ENCODE measurements at places on chromosomes 3 and 15.
A peak's percentile ranks its signal among the peaks of the same experiment; 100 is the strongest.

- DNase-seq: no peak
Observed at GRCh38 chr15:69601711-69602504, 149.3 kb downstream of the RPLP1 start.

GRCh38 chr3:1942781-1943180, 155.9 kb upstream of the CNTN4 start:
- DNase-seq: no peak

GRCh38 chr3:134377896-134378295, 3.6 kb upstream of the AMOTL2 start:
- DNase-seq: no peak

GRCh38 chr3:178823591-178824246, 247.9 kb downstream of the ZMAT3 start:
- no peak for DNase-seq

- DNase-seq: no peak
Observed at GRCh38 chr15:29070471-29071231, 184.9 kb downstream of the APBA2 start.

GRCh38 chr15:84749111-84749991, 959 bp downstream of the ZNF592 start:
- DNase-seq: peak; percentile 59

DNA sequence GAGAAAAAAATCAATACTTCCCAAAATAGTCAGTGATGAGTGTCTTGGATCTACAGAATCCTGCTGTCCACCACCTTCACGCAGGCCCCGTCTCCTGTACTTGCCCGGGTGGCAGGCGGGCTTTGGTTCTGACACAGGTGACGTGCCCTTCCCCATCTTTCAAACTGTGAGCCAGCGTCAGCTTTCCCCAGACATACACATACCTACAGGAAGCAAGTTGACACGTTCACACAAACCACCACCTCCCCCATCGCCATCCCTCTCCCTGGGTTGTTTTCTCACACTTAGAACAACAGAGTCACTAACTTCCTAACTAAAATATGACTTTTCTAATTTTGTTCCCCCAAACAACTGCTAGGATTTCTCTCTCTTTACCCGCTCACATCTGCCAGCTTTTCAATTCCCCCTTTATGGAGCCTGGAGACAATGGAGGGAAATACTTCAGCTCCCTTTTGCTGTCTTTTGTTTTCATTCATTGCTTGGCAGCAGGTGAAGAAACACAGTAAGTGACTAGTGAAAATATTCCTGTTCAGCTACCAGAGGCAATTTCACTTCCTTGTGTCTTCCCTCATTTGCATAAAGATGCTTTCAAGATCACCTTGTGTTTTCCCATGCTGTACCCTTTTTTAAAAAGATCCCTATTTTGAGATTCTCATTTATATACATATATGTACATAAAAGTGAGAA, 248.3 kb downstream of the SLCO3A1 start:
- DNase-seq: no peak

DNA sequence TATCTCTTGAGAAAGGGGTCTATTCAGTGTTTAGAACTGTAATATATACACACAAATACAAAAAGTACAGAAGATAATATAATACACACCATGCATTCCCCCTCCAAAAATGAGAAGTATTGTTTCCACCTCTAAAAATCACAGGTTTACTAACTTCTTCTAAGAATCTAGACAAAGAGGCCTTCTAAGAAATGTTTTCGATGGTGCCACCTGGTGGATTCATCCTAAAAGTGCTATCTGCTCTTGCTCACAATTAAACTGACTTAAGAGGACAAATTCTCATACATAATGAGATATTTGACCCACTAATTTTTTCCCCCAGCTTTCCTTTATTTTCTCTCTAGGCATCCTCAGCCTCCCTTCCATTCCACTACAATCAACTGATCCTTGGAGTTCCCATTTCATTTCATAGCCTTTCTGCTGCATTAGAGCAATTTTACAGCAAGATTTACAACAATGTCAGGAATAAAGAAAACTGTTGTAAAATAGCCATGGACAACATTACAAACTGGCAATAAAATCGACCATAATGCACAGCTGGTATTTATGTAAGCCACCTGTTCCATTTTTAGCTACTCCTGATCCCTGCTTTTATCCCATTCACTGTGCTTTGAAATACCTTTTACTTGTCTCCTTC, 124.6 kb downstream of the ARRDC4 start:
- DNase-seq: peak; percentile 39

GRCh38 chr15:82649226-82649999, 2.2 kb upstream of the CPEB1 start:
- DNase-seq: no peak

DNA sequence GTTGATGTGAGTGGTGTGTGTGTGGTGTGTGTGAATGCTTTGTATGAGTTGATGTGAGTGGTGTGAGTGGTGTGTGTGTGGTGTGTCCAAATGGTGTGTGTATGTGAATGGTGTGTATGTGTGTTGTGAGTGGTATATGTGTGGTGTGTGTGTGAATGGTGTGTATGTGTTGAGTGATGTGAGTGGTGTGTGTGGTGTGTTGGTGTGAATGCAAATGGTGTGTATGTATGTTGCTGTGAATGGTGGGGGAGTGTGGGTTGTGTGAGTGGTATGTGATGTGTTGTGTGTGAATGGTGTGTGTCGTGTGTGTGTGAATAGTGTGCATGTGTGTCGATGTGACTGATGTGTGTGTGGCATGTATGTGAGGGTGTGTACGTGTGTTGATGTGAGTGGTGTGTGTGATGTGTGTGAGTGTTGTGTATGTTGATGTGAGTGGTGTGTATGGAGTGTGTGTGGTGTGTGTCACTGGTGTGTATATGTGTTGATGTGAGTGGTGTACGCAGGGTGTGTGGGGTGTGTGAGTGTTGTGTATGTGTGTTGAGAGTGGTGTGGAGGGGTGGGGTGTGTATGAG, 40.6 kb downstream of the ARNT2 start:
- DNase-seq: no peak

DNA sequence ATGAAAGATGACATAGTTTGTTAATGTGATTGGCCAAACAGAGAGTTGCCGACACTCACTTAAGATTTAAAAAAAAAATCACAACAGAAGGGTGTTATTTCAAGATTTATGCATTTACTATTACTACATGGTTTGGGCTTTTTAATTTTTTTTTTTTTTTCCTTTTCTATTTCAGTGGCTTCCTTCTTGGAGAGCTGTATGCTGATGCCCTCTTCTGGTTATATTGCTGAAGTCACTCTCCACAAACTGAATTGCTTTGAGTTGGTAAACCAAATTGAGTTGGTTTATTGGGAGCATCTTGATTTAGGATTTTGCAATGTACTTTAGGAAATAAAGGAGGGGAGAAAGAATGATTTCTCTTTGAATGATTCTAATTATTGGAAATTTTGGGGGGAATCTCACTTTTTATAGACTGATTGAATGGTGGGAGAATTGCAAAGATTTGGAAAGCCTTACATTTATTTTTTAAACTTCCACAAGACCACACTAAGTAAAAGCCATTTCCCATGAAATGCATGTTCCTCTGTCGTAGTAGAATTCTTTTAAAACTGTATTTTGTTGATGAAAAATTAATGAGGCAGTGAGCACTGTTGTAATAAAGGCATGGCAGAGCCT, 186.6 kb upstream of the FEZF2 start:
- no peak for DNase-seq

DNA sequence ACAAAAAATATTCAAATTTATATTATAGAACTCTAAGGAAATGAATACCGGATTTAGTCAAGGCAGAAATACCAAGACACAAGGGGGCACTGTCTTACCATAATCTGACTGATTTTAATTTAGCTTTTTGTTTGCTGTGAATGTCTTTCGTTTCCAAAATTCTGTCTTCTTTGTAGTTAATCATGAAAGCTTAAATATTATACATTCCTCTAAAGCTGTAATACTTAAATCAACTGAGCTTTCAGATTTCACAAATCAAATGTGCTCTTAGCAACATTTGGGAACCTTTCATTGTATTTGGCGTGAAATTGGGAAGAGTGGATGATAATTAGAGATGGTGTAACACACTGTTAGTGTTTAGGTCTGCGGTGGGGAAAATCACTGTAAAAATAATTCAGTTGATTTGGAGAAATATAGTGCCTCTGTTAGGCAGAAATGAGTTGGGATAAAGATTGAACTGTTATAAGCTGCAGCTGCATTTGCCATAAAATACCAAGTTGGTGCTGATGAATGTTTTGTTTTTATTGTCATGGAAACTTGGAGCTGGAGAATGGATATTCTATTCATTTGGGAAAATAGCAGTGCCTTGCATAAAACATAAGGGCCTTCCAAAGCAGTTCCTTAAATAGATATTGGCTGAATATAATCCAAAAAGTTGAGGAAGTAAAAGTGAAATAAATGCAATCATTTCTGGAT, 228.2 kb downstream of the TCF12 start:
- DNase-seq: peak; percentile 31

DNA sequence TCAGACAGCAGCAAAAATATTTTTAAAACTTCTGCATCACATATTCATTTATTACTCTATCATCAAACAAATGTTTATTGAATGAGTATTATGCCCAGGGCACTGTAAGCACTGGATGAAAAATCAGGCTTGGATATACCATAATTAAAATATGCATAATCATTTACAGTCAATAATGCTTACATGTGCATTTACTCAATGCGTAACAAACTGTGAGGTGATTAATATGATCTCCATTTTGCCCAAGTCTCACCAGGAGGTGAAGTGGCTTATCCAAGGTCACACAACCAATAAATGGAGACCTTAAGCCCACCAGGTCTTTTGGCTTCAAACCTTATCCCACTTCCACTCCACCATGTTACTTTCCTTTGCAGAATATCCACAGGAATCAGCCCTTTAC, 117.3 kb upstream of the SLC24A5 start:
- no peak for DNase-seq

- no peak for DNase-seq
Observed at GRCh38 chr3:99468918-99469317, 169.5 kb upstream of the COL8A1 start.

GRCh38 chr15:49040151-49040550, 6.1 kb downstream of the SECISBP2L start:
- no peak for DNase-seq

GRCh38 chr3:38454884-38455638, 1.4 kb downstream of the ACVR2B start:
- peak; percentile 30 for DNase-seq

- DNase-seq: no peak
Observed at GRCh38 chr3:30465454-30465853, 140.9 kb upstream of the TGFBR2 start.

DNA sequence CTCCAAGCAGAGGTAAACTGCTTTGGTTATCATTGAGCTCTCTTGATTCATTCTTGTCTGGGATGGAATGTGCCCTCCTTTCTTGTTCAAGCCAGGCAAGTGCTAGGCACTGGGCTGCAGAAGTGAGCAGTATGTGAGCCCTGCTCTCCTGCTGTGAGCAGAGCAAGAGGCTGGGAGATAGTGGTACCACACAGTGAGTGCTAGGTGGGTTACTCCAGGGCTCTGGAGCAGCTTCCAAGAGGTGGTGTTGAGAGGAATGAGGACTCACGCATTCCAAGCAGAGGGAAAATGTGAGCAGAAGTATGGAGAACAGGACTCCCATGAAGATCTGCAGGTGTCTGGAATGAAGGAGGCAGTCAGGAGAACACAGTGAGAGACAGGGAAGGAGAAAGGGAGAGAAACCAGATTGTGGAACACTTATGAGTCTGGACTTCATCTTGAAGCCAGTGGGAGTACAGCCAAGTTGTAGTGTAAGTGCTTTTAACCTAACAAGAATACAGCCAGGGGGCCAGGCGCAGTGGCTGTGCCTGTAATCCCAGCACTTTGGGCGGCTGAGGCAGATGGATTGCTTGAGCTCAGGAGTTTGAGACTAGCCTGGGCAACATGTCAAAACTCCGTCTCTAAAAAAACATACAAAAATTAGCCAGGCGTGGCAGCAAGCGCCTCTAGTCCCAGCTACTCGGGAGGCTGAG, 199.9 kb upstream of the CTDSPL start:
- DNase-seq: no peak

- DNase-seq: no peak
Observed at GRCh38 chr3:16825617-16826204, 59.0 kb upstream of the PLCL2 start.

DNA sequence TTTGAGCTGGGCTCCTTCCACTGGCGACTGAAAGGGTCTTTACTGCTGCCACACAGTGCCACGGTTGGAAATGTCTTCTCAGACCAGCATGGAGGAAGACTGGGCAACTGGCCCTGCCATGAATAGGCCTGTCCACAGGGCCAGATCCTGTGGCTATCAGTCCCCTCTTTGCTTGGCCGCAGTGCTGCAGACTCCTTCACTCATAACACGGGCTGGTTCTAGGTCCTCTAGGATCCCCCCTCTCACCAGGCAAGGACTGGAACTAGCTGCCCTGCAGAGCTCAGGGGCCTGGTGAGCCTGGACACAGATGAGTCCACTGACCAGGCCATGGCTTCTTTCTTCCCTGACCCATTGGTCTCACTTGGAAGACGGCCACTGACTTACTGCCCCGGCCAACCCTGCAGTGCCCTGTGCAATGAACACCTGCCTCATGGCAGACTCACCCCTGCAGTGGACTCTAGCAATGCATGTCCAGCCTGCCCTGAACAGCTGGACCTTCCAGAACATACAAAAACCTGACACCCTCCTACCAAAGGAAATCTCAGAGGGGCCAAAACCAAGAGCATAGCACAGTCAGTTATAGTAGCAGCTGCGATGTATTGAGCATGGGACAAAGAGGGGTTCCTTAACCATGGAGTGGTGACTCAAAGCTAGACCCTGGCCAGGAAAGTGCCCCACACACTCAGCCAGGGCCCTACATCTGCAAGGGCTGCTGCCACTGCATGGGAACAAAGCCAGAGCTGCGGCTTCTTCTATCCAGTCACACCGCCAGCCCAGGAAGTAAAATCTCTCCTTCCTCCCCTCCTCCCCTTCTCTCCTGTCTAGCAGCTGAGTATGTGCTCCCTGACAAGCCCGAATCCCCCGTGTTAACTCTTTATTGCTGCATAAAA, 72.1 kb upstream of the ITGA11 start:
- DNase-seq: no peak

DNA sequence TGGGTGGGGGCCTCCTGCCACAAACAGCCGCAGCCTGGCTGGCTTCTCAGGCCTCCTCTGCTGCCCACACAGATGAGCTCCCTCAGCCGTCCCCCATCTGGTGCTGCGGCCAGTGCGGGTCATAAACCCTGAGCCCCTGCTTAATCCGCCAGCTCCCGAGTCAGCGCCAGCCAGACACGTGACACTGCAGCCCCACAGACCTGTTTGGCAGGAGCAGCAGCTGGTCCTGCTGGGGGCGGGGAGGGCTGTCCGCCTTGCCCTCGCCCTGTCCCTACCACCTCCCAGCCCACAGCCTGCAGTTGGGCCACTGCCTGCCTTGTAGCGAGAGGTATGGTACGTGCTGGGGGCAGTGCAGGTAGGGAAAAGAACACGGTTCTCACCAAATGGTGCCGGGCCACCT, 86.2 kb downstream of the IQSEC1 start:
- no peak for DNase-seq

- DNase-seq: no peak
Observed at GRCh38 chr3:169448501-169448900, 215.0 kb downstream of the MECOM start.

DNA sequence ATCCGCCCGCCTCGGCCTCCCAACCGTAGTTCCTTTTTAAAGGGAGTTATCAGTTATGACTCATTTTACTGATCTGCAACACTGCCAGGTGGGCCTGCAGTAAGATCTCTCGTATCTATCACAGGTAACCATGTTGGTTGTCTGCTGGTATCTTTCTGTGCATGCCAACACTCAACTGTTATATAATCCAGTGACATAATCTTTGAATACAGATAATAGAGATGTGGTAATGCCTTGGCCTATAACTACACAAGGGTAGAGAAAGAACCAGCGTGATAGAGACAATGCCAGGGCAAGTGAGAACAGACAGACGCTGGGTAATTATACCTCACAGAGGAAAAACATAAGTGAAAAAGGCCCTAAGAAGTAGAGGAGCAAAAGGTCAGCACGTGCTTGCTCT, 11.0 kb upstream of the ARPP19 start:
- DNase-seq: no peak

- DNase-seq: no peak
Observed at GRCh38 chr3:19250959-19251610, 102.8 kb downstream of the KCNH8 start.

All from CD4-positive, alpha-beta T cell treated with Interleukin-12 subunit alpha and Interleukin-12 subunit beta, for 1 hour (primary cell).